ENCODE measurements at places on chromosomes 12 and 14. TPM values are rescaled to one million over a fixed set of nuclear protein-coding genes. Genes with fewer than 3 reads are reported as not detected.

Gene KRT85
- total RNA-seq: not detected

Gene LRP1-AS
- total RNA-seq: not detected

GRCh38 chr12:83826112-83826511, 1086.5 kb downstream of the SLC6A15 start:
- ATAC-seq: peak; percentile 76

GRCh38 chr12:29024117-29024516, 125.0 kb upstream of the FAR2 start:
- no peak for ATAC-seq

Gene TMEM229B
- 0.80 TPM for total RNA-seq

Measured in esophagus mucosa (tissue), 1 donor.